Occipital lobe (tissue), 3 donors: ENCODE measurements at places on chromosomes 1 and 21. TPM values are rescaled to one million over a fixed set of nuclear protein-coding genes. Genes with fewer than 3 reads are reported as not detected.

Gene SH3BGR
- 3.7 TPM for total RNA-seq

Gene PCP4
- 1.6 TPM for total RNA-seq

Gene OR2M3
- total RNA-seq = 0.16 TPM

Gene BTG2
- total RNA-seq = 13.9 TPM

Gene DNAJC28
- total RNA-seq = 6.4 TPM

DNA sequence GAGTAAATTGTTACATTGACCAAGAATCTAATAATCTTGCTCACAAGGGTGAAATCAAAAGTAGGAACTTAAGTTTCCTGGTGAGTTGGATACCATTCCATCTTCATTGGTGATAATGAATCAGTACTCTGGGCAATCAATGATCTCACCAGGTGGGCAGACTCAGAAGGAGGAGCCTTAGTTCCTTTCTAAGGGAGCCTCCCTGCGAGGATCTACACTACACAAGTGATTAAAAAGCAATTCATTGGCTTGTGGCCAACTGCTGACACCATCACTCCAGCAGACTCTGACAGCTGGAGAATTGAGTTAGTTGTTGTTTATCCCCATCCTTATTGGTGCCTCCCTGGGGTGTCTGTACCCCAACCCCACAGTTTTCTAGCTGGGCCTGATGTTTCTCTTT, 84.1 kb upstream of the VANGL1 start:
- DNase-seq = no peak

GRCh38 chr1:200043336-200043668, 15.8 kb downstream of the NR5A2 start:
- no peak for DNase-seq

GRCh38 chr1:92679980-92680379, 104.9 kb downstream of the EVI5 start:
- DNase-seq = no peak

- DNase-seq = no peak
Observed at GRCh38 chr1:154999571-155000410, 2.8 kb upstream of the ZBTB7B start.

GRCh38 chr1:172566196-172566997, 33.4 kb downstream of the SUCO start:
- no peak for DNase-seq

DNA sequence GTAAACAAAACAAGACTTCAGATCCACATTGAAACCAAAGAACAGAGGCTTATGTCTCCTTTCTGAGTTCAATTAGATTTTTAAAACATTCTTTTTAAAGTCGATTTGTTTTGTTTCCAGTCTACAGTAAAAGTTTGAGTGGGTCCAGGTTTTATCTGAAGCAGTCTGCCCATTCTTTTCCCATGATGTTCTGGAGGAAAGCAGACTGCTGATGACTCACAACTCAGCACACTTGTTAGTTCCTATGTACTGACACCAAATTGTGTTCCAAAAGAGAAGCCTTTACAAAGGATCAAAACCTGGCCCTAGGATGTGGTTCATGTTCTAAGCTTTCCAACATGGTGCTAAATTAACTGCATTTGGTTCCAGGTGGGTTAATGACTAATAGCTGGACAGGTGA, 11.4 kb upstream of the CCN1 start:
- DNase-seq = no peak

GRCh38 chr21:46124926-46125845, 27.3 kb downstream of the COL6A2 start:
- no peak for DNase-seq

DNA sequence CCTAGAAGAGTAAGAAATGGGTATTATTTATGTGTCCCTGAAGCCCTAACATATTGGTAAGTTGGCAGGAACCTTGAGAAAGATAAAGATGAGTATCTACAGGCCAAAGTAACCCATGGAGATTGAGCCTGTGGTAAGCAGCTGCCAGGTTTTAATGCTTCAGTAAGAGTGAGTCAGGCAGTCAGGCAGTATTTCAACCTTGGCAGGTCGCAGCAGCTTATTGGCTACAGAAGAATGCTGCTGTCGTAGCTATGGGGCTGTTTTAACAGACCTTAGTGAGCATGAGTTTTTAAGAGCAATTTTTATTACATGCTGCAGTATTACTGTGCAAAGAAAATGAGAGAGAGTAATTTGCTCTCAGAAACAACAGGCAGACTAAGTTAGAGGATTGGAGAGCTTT, 10.3 kb upstream of the SLC30A10 start:
- no peak for DNase-seq

- DNase-seq = no peak
Observed at GRCh38 chr1:64956010-64956640, 10.2 kb downstream of the JAK1 start.
